ENCODE measurements at places on chromosomes 6 and 20. TPM values are rescaled to one million over a fixed set of nuclear protein-coding genes. Genes with fewer than 3 reads are reported as not detected.

GRCh38 chr6:84077645-84078044 lies 44.1 kb downstream of the MRAP2 start:
- no peak for DNase-seq

DNA sequence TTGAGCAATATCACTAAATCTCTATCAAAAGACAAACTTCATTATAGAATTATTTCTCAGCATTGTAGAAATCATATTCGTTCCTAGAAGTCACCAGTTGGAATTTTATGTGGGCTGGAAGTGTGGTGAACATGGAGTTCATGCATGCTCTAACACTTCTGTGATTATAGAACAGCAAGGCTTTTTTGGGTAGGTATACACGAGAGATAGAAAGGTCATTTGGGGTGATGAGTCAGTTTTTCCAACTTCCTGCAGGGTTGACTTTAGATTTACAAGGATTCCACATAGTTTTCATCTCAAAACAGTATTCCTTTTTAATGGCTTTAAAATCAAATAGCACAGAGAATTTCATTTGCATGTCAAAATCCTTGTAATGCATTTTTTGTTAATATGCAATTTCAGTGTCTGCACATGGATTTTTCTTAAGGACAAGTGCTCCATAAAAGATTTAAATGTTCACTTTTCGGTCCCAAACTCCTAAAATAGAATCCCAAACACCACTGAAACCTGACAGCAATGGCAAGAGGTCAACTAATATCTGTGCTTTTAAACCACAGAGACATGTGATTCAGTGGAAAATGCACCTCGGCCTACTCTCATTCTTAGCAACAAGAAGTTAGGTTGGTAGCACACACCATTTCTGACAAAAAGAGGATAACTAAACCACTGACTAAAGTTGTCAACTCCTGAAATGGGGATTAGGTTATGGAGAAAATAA lies 211.0 kb downstream of the MOXD1 start:
- DNase-seq, result peak; percentile 20

- no peak for DNase-seq
These were observed 288.0 kb upstream of the PLCB4 start for GRCh38 chr20:8780915-8781314.

Gene CRYBG1
- 14.1 TPM for total RNA-seq

Measured in Daoy (cell line).